ENCODE measurements at places on chromosomes 7 and 10. TPM values are rescaled to one million over a fixed set of nuclear protein-coding genes. Genes with fewer than 3 reads are reported as not detected.

Gene CTAGE8
- 0.11 TPM for total RNA-seq

- no peaks in the 10 kb centered on the region for H3K4me1 ChIP-seq
- DNase-seq = no peak
- H3K27ac ChIP-seq = no peak overlapping the region
- H3K4me3 ChIP-seq = no peak overlapping the region
- peaks cover 23% of the 10 kb centered on the region for H3K27me3 ChIP-seq
- no peaks in the 10 kb centered on the region for H3K36me3 ChIP-seq
Measured at GRCh38 chr10:43116596-43116995, 21.6 kb upstream of the CSGALNACT2 start.

Gene TAX1BP1
- 61.8 TPM for total RNA-seq

DNA sequence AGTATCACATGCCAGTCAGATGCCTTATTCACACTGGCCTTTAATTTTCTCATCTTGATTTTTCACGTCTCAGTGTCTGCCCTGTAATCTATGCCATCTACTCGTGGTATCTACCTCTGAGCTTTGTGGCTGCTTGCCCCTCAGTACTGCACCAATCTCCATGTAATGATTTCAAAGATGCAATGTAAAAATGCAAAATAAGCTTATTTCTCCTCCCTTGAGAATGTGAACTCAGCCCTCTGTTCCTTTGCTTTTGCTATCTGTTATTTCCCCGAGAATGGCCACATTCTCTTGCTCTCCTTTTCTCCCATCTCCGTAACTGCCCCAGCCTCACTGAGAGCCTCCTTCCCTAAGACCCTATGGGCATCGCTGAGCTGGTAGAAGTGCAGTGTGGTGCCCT lies 317.5 kb downstream of the SFMBT2 start:
- H3K27me3 ChIP-seq = no peaks in the 10 kb centered on the region
- H3K4me3 ChIP-seq = no peak overlapping the region
- H3K27ac ChIP-seq = no peak overlapping the region
- DNase-seq = no peak
- no peaks in the 10 kb centered on the region for H3K36me3 ChIP-seq

DNA sequence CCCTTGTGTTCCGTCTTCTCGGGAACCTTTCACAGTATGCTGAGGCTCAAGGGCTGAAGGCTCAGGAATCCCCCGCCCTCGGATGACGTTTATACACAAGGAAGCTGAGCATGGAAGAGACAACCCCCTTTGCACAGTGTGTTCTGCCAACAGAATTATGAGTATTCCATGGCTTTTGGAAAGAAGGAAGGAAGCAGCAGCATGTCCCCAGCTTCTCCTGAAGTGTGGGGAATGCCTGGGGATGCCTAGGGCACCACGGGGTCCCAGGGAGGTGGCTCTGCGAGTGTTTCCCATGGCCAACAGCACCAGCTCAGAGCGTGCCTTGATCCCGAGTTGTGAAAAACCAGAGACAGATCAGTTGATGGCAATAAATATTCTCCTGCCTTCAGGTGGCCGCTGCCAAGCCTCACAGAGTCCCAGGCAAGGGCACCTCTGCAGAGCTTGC lies 88.8 kb upstream of the DDC start:
- H3K4me1 ChIP-seq = no peaks in the 10 kb centered on the region
- DNase-seq = no peak
- peaks cover 13% of the 10 kb centered on the region for H3K36me3 ChIP-seq
- H3K4me3 ChIP-seq = no peak overlapping the region
- H3K27me3 ChIP-seq = no peaks in the 10 kb centered on the region

DNA sequence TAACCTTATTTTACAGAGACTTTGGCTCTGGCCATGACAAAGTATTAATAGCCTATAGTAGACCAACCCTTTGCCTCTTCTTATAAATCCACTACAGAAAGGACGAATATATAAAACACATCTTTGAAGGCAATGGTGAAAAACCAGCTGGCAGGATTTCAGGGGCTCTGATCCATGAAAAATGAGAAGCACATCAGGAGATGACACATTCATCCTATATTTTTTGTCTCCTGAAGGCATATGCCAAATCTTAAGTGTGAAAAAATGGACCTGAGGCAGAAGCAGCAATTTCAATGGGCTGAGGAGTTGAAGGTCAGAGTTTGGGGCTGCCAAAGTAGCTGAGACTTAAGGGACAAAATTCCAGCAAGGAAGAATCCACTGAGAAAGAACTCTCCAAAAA lies 14.4 kb downstream of the RNF216 start:
- no peak overlapping the region for H3K4me3 ChIP-seq
- peaks cover 15% of the 10 kb centered on the region for H3K36me3 ChIP-seq
- no peaks in the 10 kb centered on the region for H3K4me1 ChIP-seq
- no peak for DNase-seq
- no peaks in the 10 kb centered on the region for H3K27me3 ChIP-seq

- H3K27me3 ChIP-seq = no peaks in the 10 kb centered on the region
- no peak for DNase-seq
- peaks cover 5% of the 10 kb centered on the region for H3K36me3 ChIP-seq
- no peak overlapping the region for H3K4me3 ChIP-seq
- no peaks in the 10 kb centered on the region for H3K4me1 ChIP-seq
Measured at GRCh38 chr7:92325858-92326257, 80.1 kb downstream of the ANKIB1 start.

DNA sequence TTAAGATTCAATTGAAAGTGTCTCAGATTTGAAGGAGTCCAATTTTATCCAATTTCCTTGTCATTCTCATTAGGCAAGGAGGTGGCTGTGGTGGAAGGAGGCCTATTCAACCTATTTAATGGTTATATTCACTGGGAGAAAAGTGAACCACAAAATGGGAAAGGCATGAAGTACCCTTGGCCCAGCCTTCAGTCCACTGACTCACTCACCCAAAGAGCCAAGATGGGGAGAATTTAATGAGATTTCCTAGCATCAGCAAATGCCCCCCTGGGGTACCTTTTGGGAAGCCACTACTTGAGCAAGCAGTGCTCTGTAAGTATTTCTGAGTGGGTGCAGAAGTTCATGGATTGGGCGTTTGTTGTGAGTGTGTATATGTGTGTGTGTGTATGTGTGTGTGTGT lies 144.1 kb downstream of the NRP1 start:
- no peaks in the 10 kb centered on the region for H3K4me1 ChIP-seq
- no peaks in the 10 kb centered on the region for H3K36me3 ChIP-seq
- no peak overlapping the region for H3K4me3 ChIP-seq
- DNase-seq = no peak

Gene TSPAN12
- total RNA-seq = 0.51 TPM

DNA sequence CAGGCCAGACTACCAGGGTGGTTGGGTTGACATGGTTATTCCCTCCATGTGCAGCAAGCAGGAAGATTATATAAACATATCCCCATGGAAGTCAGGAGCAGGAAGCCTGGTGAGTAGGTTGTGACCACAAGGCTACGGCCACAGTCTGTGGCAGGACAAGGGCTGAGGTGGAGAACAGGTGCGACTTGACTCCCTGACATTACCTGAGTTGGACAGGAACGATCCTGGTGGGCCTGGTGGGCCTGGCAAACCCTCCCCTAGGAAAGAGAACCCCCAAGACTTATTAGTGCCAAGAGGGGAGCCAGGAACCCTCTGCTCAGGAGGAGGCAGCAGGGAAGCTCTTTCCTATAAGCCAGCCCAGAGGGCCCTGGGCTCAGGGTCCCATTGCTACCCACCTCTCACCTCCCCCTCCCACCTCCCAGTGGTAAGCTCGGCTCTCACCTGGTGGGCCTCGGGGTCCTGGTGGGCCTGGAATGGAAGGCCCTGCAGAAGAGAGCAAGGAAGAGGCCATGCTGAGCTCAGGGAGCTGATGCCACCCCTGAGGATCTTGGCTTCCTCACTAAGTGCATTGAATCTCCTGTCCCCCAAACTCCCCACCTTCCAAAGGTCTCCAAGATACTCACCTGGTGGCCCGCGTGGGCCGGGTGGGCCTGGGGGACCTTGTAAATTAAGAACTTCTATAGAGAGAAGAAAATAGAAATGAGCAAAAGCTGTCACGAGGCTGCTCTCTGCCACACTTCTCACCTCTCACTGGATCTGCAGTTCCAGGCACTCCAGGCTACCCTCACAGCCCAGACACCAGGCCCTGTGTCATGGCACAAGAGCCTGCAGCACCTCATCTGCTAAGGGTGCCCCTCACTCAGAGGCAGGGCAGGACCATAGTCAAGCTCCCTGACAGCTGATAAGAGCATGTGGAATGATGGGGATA lies 44.6 kb downstream of the COL17A1 start:
- H3K4me3 ChIP-seq = no peak overlapping the region
- H3K27me3 ChIP-seq = peaks cover 40% of the 10 kb centered on the region
- no peaks in the 10 kb centered on the region for H3K4me1 ChIP-seq
- no peaks in the 10 kb centered on the region for H3K36me3 ChIP-seq

GRCh38 chr10:117884093-117884492 lies 162.6 kb downstream of the RAB11FIP2 start:
- no peak overlapping the region for H3K27ac ChIP-seq
- H3K4me3 ChIP-seq = no peak overlapping the region
- no peaks in the 10 kb centered on the region for H3K36me3 ChIP-seq
- no peak for DNase-seq
- no peaks in the 10 kb centered on the region for H3K27me3 ChIP-seq

GRCh38 chr7:87451187-87451586 lies 24.3 kb downstream of the ABCB4 start:
- H3K4me3 ChIP-seq = no peak overlapping the region
- no peak overlapping the region for H3K27ac ChIP-seq
